ENCODE measurements at places on chromosomes 1 and 21.

DNA sequence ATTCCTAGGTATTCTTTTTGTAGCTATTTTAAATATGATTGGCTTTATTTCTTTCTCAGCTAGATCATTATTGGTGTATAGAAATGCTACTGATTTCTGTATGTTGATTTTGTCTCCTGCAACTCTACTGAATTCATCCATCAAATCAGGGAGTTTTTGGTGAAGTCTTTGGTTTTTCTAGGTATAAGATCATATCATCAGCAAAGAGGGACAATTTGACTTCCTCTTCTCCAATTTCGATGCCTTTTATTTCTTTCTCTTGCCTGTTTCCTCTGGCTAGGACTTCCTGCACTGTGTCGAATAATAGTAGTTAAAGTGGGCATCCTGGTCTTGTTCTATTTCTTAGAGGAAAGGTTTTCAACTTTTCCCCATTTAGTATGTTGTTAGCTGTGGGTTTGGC, 27.5 kb upstream of the PRKACB start:
- DNase-seq, result no peak

DNA sequence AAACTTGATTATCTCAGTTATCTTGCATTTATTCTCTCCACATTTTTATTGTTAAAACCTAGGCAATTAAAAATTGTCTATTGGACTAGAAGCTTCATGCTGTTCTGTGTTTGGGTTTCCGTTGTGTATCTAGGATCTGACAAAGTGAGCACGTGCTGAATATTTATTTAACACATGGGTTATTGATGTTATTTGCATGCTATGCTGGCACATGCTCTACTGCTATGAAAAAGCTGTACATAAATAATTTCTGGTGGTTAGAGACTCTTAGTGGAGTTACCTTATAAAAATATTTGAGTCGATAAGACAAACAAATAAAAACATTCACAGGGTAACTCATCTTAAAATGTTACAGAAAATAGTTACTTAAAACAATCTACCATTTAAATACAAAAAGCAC, 1769.7 kb downstream of the MRPL39 start:
- DNase-seq, result no peak

GRCh38 chr1:24284156-24284471, 35.0 kb upstream of the GRHL3 start:
- DNase-seq, result no peak

GRCh38 chr1:2230781-2231531, 2.8 kb downstream of the SKI start:
- peak; percentile 34 for DNase-seq
